Stimulated activated CD8-positive, alpha-beta memory T cell treated with anti-CD3 and anti-CD28 coated beads, Interleukin-15, amount 100 ng/mL, for 48 hours (primary cell): ENCODE measurements at places on chromosomes 2 and 18.

GRCh38 chr2:173175222-173175621 is 99.6 kb downstream of the MAP3K20 start:
- no peak for DNase-seq

- DNase-seq = no peak
These were observed 50.8 kb upstream of the REG3A start for GRCh38 chr2:79210274-79210917.

GRCh38 chr18:63882333-63883141 is 5.0 kb upstream of the SERPINB2 start:
- no peak for DNase-seq

GRCh38 chr2:241126771-241127202 is 22.5 kb downstream of the PASK start:
- DNase-seq = no peak

DNA sequence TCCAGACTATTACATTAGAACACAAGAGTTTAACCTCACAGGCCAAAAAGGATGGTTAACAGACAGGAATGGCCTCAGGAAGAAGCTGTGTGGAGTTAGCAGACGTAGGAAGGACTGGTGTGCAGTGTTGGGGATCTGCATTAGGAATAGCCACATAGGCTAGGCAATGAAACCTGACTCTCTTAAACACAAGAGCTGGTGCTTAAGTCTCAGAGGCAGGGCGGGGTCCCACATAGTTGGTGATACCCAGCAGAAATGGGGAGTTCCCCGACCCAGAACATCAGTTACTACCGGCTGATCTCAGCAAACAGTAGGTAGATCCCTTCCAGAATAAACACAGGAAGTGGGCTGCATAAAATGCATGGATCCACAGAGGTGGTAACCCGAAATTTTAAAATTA is 64.1 kb downstream of the CCDC93 start:
- no peak for DNase-seq

- no peak for DNase-seq
These were observed 178.1 kb downstream of the IKZF2 start for GRCh38 chr2:212973347-212973746.

- no peak for DNase-seq
These were observed 259.1 kb upstream of the MYT1L start for GRCh38 chr2:2590141-2590540.

DNA sequence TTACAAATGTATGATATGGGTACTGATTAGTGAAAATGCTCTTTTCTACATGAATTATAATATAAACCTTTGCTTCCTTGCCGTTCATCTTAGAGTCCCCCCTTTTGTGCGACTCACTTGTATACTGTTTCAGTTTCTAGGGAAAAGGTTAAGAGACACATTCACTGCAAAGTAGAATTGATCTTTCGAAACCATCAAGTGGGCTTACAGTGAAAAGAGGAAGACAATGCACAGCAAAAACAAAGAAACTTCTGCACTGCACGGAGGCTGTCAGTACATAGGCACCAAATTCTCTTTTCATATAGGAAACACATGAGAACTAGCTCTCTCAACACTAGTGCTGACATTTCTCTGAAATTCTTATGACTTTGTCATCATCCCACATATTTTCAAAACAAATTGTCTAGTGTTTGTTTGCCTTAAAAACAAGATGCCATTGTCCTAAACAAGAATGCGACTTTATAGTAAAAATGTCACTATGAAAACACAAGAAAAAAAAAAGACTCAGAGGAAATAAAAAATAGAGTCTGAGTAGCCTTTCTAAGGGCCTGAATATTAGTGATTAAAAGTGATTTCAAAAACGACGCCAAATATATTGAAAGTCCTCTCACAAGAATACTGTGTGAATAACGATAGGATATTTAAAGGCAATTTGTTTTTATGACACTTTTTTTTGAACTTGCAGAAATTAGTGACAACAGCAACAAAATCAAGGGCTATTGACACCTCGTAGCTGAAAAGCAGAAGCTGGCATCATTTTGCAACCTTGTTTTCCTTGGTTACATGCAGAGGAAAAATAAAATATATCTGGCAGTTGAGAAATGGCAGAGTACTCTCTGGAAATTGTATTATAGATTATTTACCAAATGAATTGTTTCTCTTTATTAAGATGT is 827.0 kb downstream of the BCL11A start:
- DNase-seq = no peak

GRCh38 chr2:42133771-42134195 is 35.4 kb upstream of the EML4 start:
- no peak for DNase-seq

DNA sequence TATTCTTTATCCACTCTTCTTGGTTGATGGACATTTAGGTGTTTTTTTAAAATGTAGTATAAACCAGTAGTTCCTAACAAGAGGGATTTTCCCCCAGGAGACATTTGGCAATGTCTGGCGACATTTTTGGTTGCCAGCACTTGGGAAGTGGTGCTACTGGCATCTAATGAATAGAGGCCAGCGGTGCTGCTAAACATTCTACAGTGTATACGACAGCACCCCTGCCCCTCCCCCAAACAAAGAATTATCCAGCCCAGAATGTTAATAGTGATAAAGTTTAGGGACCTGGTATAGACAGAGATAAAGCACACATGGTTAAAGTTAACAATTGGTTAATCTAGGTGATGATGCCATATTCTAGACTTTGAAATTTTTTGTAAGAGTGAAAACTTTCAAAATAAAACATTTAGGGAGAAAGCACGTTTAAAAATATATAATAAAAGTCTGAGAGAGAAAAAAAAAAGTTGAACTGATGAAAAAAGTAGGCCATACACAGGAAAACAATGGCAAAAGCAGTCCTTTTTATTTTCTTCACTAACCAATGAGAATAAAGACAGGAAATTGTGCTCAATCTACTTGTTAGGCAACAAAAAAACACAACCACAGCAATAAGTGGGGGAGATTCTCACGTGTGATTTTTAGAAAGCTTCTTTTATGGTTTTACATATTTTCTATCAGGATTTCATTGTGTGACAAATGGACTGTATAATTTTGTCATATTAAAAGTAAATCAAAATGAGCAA is 14.8 kb downstream of the FBXO48 start:
- no peak for DNase-seq

GRCh38 chr18:55317864-55318263 is 270.1 kb downstream of the TCF4 start:
- no peak for DNase-seq

GRCh38 chr2:127157651-127158485 is 50.9 kb upstream of the BIN1 start:
- no peak for DNase-seq

DNA sequence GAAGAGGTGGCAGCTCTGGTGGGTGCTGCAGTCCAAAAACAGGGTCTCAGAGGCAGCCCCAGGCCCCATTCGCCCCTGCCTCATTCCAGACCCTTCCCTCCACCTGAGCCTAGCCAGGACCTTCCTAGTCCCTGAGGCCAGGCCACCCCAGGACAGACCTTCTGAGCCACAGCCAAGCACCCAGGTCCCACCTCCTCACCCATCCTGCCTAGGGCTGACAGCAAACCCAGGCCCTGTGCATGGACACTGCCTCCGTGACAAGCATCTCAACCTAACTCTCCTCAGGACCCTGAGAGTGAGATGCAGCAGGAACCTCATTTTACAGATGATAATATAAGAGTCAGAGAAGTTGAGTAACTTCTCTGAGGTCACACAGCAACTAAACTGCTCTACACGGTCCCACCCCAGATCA is 15.5 kb downstream of the ADRA2B start:
- DNase-seq = no peak
